ENCODE measurements at places on chromosomes 5 and 9.

DNA sequence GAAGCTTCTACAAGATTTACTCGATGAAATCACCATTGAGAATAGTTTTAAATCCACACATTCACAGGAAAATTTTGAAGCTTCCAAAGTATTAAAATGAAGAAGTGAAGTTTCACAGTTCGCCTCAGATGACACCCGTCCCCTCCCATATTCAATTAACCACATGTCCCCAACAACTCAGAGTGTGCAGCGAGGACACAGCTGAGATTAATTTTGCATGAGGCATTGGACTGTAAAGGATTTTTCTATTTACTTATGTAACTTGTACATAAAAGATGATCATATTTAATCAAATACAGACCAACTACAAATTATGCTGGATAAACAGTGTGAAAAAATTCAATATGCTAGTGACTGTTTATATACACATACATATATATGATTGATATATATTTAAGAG lies 84.7 kb upstream of the OLFM1 start:
- DNase-seq: no peak

DNA sequence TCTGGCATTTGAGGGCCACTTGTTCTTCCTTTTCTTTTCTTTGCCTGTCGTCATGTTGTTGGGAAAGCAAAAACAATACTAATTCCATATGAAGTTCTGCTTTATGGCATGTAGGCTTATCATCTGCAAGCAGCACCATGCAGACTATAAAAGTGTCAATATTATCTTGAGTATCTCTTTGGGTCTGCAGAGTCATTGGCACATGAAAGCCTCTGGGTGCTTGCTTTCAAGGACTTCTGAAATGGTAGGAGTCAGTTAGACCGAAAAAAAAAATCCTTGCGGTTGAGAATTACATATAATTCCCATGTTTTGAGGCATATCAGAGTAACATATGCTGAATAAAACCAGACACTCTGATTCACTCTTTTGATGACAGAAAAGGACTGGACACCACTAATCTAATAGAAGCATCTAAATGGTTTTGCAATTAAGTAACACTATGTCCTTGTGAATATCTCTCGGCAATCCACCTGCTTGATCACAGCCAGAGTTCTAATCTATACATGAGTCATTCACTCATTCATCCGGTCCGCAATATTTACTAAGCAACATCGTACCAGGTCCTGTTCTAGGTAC lies 44.4 kb downstream of the GNAQ start:
- no peak for DNase-seq

DNA sequence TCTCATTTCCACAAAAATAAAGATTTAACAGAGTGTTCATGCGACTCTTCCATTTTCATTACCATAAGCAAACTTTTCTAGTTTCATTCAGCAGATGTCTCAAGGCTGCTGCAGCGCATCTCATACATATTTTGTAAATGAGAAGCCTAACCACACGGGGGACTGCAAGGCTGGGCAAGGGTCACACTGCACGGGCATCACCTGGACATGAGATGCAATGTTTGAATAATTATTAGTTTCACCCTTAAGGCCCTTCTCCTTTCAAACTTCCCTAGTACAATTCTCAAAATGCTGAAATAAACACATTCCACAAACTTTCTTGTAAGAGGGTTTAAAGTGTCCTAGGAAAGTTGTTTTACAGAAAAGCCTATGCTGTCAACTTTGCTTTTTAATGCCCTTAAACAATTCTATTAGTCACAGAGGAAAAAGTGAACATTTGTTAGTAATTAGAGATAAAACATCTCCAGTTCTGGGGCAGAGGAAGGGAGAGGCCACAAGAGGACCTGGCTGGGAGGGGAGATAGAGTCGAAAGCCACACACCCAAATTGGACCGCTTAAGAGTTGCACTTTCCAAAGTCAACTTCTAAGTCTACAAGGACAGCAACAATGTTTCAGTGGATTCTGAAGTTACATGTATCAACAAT lies 1.3 kb downstream of the DENND1A start:
- no peak for DNase-seq

GRCh38 chr5:115394531-115394930 lies 98.1 kb upstream of the CCDC112 start:
- DNase-seq: no peak

DNA sequence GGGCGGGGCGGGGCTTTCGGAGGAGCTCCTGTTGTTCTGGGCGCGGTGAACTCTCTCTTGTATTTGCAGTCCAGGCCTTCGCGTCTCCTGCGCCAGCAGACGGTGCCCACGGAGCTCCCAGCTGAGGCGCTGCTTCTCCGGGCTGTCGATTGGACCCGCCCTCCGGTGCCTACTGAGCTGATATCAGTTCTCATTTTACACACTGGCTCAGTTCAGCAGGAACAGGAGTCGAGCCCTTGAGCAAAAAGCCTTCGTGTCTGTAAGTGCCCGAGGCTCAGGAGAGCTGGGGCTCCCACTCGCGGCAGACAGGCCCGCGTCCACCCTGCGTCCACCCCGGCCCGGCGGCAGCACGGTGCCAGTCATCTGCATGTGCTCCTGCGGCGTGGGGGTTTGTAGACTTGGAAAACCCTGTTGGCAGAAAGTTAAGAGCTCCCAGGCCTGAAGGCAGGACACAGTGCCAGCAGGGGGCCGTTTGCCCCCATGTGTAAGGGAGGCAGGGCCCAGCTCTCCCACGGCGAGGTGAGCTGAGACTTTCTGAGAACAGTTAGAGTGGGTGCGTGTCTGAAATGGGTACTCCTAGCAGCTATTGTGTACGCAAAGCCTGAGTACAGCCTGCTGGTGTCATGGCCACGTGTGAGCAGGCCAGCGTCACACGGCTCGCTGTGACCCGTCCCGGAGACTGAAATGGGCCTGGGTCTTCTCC lies 231.5 kb downstream of the FANCC start:
- no peak for DNase-seq

- DNase-seq: no peak
These were observed 32.0 kb downstream of the FGF18 start for GRCh38 chr5:171451421-171451820.

DNA sequence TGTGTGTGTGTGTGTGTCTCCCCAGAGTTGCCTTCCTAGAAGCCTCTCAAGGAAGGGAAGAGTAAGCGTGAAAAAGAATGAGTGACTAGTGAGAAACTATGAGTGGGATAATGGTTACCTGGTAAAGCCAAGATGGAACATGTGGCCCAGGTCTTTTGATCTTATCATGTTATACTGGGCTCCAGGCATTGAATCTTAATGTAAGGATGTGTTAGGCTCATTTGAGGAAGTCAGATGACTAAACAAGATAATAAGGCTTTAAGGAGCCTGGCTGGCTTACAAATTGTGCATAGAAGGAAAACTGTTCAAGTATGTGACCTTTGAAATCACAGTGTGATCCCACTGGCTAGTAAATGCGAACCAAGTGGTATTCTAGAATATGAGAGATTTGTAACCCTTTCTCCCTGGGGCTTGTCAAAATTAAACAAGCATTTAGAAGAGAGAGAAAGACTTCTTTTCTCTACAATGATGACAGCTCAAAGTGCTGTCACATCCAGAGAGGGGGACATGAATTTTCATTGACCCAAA lies 29.9 kb upstream of the HMHB1 start:
- no peak for DNase-seq

- DNase-seq: no peak
These were observed 445.5 kb downstream of the MAN2A1 start for GRCh38 chr5:110134963-110135935.

GRCh38 chr5:90472783-90473395 lies 1.7 kb downstream of the MBLAC2 start:
- no peak for DNase-seq

- no peak for DNase-seq
These were observed 509.9 kb upstream of the TYRP1 start for GRCh38 chr9:12183321-12183720.

- no peak for DNase-seq
These were observed 35.2 kb upstream of the CAST start for GRCh38 chr5:96626956-96627355.

DNA sequence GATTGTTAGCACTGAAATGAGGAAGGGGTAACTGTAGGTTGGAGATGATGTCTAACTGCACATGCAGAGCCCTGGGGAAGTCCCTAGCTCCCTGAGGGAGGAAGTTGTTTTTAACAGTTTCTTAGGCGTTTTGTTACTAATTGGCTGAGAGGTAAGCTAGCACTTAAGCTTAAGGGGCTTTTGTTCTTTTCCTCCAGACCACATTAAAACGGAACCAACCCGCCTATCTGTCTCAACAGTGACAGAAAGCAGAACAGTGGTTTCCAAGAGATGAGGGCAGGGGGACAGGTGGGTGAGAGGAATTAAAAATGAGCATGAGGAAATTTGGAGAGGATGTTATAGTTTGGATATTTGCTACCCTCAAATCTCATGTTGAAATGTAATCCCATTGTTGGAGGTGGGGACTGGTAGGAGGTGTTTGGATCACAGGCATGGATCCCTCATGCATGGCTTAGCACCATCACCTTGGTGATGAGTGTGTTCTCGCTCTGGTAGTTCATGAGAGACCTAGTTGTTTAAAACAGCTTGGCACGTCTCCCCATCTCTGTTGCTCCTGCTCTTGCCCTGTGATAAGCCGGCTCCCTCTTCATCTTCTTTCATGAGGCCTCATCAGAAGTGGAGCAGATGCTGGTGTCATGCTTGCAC lies 38.9 kb downstream of the LYRM7 start:
- no peak for DNase-seq

DNA sequence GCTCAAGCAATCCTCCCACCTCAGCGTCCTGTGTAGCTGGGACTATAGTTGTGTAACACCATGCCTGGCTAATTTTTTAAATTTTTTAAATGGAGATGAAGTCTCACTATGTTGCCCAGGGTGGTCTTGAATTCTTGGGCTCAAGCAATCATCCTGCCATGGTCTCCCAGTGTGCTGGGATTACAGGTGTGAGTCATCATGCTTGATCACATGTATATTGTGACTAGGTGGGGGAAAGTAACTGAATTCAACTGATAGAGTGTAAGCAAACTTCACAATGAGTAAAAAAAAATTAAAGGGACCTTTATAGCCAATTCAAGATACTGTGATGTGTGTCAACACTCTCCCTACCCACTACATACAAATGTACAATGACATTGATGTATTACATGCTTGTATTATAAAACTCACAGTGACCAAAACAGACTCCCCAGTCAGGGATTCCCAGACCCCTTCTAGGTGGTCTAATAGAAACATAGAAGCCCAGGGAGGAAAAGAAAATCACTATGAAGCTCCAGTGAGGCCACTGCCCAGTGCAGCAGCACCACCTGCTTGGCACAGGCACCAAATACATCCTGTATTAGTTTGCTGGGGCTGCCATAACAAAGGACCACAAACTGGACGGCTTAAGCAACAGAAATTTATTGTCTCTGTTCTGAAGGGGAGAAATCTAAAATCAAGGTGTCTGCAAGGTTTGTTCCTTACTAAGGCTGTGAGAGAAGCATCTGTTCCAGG lies 8.8 kb downstream of the PLGRKT start:
- no peak for DNase-seq

- no peak for DNase-seq
These were observed 3.1 kb upstream of the ZNF474 start for GRCh38 chr5:122126177-122126755.

GRCh38 chr5:154373326-154373725 lies 72.5 kb upstream of the SAP30L start:
- DNase-seq: no peak

DNA sequence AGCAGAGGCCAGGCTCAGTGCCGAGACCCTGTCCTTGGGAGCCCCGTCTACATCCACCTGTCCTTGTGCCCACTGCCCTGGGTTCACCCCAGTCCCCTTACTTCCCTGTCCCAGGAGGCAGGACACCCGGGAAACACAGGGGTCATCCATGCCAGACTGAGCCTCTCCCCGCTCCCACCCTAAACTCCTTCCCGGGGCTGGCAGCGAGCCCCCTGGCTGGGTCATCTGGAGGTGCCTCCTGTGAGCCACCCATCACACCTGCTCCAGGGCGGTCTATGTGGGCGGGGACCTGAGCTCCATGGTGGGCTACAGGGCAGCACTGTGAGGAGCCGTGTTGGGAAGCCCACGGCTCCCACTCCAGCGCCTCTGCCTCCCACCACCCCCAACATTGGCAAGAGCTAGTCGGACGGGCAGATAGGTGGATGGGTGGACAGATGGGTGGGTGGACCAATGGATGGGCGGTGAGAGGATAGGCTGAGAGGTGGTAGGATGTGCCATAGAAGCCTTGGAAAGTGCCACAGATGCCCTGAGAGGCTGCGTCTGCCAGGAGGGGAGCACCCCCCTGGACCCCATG lies 42.5 kb upstream of the RXRA start:
- DNase-seq: no peak

DNA sequence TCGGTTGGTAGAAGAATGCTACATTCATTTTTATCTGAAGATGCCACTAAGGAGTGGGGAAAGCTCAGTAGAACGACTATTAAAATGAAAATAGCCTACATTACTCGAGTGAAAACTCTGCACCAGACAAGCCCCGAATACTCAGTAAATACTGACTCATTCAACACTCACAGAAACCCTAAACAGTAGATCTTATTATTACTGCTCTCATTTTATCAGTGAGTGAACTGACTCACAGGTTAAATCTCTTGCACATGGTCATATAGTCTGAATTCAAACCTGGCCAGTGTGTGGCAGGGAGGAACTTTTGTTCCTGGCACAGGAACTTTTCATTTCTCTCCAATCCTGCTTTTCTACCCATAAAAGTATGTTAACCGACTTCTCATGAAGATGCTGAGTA lies 9.6 kb upstream of the PAPPA start:
- no peak for DNase-seq

DNA sequence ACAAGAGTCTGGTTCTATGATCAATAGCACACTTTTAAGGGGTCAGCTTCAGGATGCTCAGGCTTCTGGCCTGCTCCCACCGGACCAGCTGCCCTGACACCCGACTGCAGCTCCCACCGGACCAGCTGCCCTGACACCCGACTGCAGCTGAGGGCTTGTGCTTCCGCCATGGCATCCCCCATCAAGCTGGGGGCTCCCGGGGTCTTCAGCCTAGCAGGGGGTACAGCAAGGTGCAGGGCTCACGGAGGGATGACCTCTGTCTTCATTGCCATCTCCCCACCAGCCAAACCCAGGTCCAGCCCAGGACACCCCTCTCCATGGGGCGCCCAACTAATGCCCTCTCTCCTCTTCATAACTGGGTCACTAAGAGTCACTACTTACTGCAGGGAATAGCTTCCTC lies 1.9 kb downstream of the FLT4 start:
- no peak for DNase-seq

DNA sequence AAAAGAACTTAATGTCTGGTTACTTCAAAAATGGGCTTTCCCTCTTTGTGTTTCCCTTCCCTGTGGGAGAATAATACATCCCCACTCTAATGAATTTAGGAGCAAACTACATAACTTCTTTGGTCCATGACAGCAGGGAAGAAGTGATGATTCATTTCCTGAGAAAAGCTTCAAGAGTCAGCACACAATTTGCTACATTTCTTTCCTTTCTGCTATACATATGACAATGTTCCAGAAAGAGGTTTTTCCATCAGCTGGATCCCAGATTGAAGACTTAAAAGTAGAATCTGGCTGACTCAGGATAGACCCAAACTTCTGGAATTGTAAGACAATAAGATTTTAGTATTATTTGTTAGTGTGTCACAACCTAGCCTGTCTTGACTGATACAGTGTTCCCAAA lies 126.1 kb downstream of the DRD1 start:
- DNase-seq: no peak

- no peak for DNase-seq
These were observed 28.2 kb downstream of the AQP7 start for GRCh38 chr9:33374190-33374589.
